Stimulated activated CD4-positive, alpha-beta T cell treated with anti-CD3 and anti-CD28 coated beads, Interleukin-15, amount 100 ng/mL, for 1 hour (primary cell): ENCODE measurements at places on chromosomes 6 and 20.

DNA sequence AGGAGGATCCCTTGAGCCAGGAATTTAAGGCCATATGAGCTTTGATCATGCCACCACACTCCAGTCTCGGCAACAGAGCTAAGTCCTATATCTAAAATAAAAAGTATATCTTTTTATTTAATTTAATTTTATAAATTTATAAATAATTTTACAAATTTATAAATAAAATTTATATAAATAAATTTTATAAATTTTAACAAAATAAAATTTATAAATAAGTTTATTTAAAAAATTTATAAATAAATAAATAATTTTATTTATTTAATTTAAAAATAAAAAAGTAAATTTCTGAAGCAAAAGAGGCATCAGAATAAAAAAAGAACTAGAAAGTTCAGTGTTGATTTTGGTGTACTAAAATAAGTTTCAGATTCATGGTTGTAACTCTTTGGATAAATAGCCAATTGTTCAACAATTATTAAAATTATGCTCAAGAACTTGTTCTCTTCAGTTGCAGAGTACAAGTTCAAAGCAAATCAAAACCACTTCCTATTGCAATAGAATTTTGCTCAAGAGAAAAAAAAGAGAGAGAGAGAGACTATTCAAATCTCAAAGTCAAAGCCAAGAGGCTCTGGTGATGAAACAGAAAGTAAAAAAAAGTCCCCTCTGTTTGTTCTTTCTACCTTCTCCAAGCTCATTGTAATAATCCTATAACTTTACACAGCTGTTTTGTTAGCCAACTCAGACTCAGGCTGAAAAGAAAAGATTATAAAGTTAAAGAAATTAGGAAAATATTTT lies 547.5 kb upstream of the ADGRB3 start:
- DNase-seq: no peak

- no peak for DNase-seq
Observed at GRCh38 chr6:31140643-31141042, 1.8 kb upstream of the PSORS1C2 start.

- no peak for DNase-seq
Observed at GRCh38 chr20:51604851-51605250, 62.3 kb upstream of the NFATC2 start.

GRCh38 chr6:139146317-139146726 lies 11.4 kb downstream of the HECA start:
- no peak for DNase-seq

- no peak for DNase-seq
Observed at GRCh38 chr6:125524356-125524755, 222.6 kb upstream of the HDDC2 start.

GRCh38 chr6:119720160-119720559 lies 370.6 kb upstream of the MAN1A1 start:
- no peak for DNase-seq

DNA sequence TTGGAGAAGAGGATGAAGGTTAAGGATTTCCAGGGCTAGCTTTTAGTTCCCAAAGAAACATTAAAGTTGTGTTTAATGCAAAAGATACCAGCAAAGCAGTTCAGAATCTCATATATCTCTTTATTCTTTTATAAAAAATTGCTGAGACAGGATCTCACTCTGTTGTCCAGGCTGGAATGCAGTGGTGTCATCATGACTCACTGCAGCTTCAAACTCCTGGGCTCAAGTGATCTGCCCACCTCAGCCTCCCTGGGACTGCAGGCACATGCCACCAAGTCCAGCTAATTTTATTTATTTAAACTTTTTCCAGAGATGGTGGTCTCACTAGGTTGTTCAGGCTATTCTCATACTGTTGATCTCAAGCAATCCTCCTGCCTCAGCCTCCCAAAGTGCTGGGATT lies 41.1 kb upstream of the CAP2 start:
- no peak for DNase-seq

- no peak for DNase-seq
Observed at GRCh38 chr6:109787312-109787711, 96.2 kb downstream of the FIG4 start.

- DNase-seq: no peak
Observed at GRCh38 chr6:10522929-10523573, 1.9 kb downstream of the GCNT2 start.

GRCh38 chr6:48255094-48255493 lies 144.1 kb upstream of the PTCHD4 start:
- no peak for DNase-seq

DNA sequence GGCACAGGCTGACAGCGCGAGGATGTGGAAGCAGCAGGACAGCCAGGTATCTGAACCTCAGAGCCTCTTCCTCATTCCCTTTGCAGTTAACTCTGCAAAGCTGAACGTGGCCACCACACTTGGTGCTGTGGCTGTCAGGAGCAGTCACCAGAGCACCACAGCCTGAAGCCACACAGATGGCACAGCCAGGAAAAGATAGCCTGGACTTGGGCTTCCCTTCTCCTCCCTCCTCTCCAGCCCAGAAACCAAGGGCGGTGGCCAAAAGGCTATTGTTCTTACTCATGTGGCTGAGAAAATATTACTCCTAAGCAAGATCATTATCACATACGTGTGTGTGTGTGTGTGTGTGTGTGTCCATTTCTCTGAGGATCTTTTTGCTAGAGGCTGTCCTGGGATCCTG lies 39.8 kb downstream of the CD164 start:
- no peak for DNase-seq

DNA sequence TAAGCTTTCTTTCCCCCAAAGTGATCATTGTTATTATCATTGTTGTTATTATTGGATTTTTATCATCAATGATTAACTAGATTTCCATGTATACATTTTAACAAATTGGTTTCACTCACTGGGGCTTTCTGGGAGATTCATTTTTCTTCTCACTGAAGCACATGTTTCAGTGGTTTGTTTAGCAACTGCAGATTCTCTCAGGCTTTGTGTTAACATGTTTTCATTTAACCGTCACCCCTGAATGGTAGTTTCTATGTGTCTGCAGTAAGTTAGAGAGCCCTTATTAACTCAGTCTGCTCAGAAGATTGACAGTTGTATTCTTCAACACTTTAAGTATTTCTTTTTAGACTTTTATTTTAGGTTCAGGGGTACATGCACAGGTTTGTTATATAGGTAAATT lies 12.4 kb downstream of the ZKSCAN4 start:
- DNase-seq: no peak

DNA sequence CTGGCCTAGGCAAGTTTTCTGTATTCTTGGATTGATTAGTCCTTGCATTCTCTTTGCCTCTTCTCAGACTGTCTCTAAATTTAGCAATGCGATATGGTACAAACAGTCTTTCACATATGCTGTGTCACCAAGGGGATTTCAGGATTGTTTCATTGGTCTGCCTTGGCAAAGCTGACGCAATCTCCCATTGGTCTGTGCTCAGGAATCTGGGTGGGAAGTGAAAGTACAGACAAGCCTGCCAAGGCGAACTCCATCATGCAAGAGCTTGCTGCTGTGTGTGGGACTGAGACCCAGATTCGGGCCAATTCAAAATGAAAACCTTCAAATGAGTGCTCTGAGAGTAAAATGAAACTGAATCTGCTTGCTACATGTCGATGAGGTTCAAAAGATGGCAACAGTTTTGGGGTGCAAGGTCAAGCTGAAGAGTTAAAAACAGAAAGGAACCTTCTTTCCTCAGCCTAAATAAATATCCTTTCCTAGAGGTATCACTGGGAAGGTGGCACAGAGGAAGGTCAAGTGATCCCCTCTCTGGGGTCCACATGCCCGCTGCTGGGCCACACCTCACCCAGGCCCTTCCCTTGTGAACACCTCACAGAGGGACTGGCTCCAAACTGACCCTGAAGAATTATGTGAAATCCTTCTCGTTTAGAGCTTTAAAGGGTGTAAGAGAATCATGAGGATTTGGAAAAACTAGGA lies 198.8 kb upstream of the PREP start:
- no peak for DNase-seq
